ENCODE measurements at places on chromosomes 1 and 21.

- no peak for DNase-seq
Observed at GRCh38 chr1:101945884-101946283, 50.8 kb downstream of the OLFM3 start.

DNA sequence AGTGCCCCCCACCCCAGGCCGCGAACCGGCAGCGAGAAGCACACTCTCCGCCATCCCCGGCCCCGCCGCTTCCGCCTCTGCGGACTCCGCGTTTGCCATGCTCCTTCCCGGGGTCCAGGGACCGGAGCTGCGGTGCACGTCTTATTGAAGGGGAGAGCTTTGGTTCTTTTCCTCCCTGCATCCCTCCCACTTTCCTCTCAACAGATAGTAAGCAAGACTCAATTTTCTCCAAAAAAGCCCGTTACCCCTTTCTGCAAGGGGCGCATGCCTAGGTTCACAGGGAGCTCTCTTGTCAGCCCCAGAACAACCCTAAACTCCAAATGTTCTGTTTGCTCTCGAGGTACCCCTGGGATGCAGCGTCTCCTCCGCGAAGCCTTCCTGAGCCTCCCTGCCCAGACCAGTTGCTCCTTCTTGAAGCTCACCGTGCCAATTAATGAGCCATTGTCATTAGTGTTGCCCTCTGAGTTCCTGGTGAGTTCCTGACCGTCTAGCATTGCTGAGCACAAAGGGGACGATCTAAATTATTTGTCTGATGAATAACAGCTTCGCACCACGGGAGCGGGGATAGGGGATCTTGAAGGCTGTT, 8.1 kb downstream of the FOXD3 start:
- no peak for DNase-seq

GRCh38 chr1:245860657-245861544, 646.2 kb downstream of the SMYD3 start:
- peak; percentile 88 for DNase-seq

DNA sequence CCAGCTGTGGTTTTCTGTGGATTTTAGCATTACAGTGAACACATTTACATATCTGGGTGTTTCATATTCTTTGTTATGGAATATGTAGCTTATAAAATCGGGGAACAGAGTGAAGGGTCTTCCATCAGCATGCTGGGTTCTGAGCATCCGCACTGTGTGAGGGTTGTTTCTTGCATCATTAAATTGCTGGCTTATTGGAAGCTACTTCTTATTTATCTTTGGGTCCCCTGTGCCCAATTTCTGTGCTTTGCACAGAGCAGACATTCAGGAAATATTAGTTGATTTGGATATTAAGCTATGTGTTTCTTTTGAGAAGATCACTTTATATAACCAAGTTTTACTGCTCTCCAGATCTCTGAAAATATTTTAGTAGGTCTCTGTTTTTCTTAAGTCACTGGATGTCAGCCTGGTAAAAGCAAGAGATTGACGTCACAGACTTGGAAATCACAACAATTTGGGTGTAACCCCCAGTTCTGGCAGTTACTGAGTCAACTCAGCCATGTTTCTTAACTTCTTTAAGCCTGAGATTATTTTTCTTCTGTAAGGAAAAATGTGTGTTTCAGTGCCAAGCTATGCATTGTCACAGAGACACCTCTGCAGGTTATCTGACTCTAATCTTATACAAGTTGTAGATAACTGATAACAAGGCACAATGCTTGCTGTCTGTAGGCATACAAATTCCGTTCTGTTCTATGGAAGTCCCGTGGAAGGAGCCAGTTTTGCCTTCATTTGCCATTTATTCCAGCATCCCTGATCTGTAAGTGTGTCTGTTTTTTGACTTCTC, 258.3 kb upstream of the KAZN start:
- DNase-seq, result peak; percentile 58

DNA sequence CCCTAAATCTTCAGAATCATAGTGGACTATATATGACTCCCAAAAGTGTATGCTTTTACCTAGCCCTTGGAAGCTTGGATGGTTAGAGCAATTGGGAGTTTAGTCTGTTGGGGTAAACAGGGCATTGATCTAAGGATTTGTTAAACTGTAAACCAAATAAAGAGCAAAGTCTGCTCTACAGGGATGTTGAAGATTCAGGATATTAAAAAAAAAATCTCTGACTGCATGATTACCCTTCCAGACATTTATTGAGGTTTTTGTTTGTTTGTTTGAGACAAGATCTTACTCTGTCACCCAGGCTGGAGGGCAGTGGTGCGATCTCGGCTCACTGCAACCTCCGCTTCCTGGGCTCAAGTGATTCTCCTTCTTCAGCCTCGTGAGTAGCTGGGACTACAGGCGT, 31.6 kb downstream of the PBX1 start:
- DNase-seq, result no peak

GRCh38 chr1:85463731-85464496, 1.0 kb downstream of the DDAH1 start:
- peak; percentile 34 for DNase-seq

DNA sequence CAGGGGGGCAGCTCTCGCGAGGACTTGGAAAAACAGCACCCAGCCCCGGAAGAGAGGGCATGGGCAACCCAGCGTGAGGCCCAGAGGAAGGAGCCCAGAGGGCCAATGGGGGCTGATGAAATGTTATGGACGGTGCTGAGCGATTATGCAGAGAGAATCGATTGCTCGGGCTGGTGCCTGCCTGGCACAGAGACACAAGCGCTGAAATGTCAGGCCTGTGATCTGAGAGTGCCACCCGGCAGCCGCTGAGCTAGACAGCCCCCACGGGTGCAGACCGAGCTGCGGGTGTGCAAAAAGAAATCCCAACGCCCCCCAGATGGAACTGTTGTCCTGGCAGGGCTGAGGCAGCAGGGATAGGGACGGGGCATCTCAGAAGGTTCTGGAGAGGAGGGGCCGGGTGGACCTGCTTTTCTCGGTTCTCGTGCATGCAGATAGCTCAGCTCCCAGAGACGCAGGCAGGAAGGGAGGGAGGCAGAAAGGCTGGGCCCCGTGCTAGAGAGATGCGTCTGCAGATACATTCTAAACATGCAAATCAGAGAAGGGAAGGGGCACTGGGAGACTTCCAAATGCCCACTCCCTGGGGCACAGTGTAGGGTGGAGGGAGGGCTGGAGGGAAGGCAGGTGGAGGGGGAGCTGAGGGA, 41.5 kb downstream of the TAS1R2 start:
- DNase-seq, result no peak
